Thoracic aorta (tissue), 2 donors: ENCODE measurements at places on chromosomes 13 and 19.

GRCh38 chr19:55079400-55080038 lies 3.9 kb downstream of the EPS8L1 start:
- DNase-seq: no peak

GRCh38 chr19:55362990-55363716 lies at the start of gene GARIN5B:
Gene GARIN5B, minus strand, starts transcription at chr19:55363260. Its CDS starts 194 bp downstream, at chr19:55363066.
- no peak for DNase-seq

- no peak for DNase-seq
Observed at GRCh38 chr13:98785405-98785804, 32.9 kb upstream of the SLC15A1 start.

DNA sequence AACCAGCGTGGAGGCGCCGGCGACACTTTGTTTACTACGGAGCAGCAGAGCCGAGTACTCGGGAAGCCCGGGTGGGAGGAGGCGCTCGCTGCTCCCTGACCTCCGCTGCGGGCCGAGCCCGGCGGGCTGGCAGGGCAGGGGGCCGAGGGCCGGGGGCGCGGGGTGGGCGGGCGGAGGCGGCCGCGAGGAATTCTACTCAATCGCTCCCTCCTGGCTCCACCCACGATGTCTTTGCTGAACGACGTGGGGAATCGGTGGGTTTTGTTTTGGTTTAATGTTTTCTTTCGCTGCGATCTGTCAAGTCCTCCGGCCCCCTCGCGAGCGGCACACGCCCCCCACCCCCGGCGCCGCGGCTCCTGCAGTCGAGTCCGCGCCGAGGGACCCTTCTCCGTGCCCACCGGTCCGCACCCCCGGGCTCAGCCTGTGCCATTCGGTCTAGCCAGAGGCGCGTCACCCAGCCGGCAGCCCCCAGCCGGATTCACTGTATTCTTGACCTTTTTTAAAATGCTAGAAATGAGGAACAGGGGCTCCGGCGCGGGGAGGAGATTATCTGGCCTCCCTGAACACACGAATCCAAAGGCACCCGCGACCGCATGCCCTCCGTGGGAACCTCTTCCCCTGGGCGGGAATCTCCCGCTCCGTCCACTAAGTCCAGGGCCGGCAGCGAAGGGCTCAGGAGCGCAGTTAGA lies 636 bp upstream of the FOXO1 start:
- no peak for DNase-seq

- no peak for DNase-seq
Observed at GRCh38 chr13:112446867-112447266, 70.7 kb downstream of the SPACA7 start.

- DNase-seq: no peak
Observed at GRCh38 chr13:101406791-101407190, 9.5 kb downstream of the NALCN start.

- no peak for DNase-seq
Observed at GRCh38 chr13:20891768-20892167, 10.8 kb downstream of the XPO4 start.
